ENCODE measurements at places on chromosomes 6 and 20.

DNA sequence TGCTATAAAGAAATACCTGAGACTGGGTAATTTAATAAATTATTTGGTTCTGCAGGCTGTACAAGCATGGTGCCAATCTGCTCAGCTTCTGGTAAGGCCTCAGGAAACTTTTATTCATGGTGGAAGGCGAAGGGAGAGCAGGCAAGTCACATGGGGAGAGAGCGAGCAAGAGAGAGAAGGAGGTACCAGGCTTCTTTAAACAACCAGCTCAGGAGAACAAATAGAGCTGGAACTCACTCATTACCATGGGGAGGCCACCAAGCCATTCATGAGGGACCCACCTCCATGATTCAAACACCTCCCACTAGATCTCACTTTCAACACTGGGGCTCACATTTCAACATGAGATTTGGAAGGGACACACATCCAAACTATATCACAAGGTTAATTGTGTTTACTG, 44.9 kb upstream of the CRISP1 start:
- DNase-seq = no peak

GRCh38 chr6:26327450-26328264, 37.3 kb upstream of the BTN3A2 start:
- peak; percentile 70 for DNase-seq

GRCh38 chr6:150271501-150272263, 97.1 kb upstream of the IYD start:
- no peak for DNase-seq

DNA sequence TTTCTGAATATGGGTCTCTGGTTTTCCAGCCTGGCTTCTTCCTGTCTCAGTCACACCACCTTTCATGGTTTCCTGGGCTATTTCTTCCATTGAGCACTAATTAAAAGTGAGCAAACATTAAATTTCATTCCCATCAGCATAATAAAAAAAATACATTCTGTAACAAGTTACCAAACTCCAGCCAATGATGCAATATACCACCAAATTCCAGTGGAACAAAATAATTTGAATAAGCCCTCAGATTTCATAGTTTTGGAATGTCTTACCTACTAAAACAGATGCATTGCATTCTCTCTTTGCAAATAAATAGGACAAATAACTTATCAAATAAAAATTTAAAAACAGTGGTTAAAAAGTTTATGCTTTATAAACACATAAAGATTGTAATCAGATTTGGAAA, 97.8 kb upstream of the PRDM1 start:
- DNase-seq = no peak

DNA sequence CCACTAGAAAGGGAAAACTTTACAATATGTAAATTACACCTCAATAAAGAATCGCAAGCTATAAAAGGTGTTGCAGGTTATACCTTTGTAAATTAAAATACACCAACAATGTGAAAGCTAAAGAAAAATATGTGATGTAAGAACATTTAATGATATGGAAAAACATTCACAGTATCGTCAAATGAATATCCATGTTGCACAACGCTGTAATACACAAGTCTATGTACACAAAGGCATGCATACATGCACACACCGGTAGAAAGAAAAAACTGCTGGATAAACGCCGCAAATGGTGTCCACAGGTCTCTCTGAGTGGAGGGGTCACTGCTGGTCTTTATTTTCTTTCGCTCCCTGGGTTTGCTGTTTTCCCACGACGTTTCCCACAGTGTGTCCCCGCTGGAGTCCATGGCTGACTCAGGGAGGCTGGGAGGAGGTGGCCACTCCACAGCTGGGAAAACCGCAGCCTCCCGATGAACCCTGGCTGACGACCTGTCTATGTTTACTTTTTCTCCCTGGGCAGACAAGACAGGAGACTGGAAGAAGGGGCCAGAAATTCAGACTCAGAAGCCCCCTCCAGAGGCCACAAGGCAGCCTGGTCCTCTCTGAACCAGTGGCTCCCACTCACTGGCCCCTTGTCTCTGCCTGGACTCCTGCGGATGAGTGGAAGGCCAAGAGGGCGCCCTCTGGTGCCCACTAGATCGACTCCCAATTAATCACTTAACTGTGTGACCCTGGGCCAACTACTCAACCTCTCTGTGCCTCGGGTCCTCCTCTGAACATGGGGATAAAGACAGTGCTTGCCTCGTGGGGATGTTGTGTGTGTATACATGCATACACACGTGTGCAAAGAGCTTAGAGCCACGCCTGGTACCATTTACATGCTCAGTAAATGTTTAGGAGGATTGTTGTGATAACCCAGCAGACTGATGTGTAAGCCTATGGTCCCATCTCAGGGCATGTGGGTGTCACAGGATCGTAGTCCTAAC, 12.8 kb upstream of the BPI start:
- peak; percentile 97 for DNase-seq

DNA sequence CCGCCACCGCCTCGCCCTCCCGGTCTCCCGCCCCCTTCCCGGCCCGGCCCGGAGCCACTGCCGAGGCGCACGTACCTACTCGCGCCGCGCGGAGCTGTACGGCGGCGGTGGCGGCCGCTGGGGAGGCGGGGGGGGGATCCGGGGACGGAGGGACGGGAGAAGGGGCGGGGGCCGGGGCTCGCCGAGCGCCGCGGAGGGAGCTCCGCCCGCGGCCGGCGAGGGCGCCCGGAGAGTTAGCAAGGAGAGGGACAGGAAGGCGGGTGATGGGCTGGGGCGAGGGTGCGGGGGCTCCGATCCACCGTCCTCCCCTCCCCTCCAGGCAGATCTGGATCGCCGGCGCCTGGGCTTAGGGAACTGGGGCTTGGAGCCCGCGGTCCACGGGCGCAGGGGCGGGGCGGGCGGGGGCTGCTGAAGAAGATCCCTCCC, 548 bp upstream of the TMEM74B start:
- no peak for DNase-seq

GRCh38 chr20:33408716-33409654, 7.7 kb upstream of the CDK5RAP1 start:
- no peak for DNase-seq

DNA sequence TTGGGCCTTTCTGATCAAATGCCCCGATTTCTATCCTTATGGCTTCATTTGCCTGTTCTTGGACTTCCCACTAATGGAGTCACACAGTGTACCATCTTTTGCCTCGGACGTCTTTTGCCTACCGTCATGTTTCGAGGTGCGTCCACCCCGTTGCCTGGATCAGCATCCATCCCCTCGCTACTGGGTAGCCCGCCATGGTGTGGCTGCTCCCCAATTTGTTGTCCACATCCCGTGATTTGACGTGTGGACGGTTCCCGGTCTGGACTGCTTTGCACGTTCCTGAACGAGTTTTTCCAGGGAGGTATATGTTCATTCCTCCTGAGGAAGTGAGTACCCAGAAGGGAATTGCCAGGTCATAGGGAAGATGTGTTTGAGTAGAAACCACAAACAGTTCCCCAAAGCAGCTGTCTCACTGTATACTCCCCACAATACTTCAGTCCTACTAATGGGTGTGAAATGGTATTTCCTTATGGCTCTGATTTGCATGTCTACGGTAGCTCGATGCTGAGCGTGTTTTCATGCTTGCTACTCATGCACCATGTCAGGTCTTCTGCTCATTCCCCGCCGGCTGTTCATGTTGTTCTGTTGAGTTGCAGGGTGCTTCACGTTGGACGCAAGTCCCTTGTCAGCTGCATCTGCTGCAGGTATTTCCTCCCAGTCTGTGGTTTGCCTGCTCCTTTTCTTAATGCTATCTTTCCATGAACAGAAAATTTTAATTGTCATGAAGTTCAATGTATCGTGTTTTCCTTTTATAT, 86.8 kb upstream of the AFDN start:
- DNase-seq = no peak

DNA sequence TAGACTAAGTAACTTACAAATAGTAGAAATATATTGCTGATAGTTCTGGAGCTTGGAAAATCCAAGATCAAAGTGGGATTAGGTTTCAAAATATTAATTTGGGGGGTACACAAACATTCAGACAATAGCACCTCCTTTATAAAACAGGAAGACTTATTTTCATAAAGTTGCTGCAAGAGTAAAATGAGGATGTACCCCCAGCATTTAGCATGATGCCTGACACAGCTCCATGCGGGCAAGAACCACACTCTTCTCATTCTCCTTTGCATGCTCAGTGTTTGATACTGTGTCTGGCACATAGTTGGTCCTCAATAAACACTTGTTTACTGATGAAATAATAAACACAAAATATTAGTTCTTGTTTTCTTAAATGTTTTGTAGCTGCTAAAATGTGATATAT, 332.9 kb downstream of the TFAP2A start:
- DNase-seq = no peak

DNA sequence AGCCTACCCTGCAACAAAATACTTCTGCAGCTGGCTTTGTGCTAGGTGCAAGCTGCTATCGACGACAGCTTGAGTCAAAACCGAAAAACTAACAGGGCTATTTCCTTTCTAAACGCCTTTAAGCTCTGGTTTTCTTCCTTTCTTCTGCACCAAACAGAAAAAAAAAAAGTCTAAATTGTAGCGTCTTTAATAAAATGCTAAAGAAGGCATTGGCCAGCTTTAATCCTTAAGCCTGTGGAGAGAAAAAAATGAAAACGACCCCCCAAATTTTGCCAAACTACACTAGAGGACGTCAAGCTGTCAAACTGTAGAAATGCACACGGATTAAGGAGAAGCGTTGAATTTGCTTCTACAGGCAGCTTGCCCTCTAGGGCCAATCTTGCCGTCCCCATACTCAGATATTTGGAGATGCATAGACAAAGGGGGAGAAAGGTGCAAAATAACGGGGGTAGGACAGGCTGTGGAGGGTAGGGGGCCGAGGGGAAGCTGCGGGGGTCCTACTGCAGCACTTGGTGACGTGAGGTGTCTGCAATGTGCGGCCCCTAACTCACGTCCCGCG, 1.4 kb upstream of the NRN1 start:
- DNase-seq = no peak

DNA sequence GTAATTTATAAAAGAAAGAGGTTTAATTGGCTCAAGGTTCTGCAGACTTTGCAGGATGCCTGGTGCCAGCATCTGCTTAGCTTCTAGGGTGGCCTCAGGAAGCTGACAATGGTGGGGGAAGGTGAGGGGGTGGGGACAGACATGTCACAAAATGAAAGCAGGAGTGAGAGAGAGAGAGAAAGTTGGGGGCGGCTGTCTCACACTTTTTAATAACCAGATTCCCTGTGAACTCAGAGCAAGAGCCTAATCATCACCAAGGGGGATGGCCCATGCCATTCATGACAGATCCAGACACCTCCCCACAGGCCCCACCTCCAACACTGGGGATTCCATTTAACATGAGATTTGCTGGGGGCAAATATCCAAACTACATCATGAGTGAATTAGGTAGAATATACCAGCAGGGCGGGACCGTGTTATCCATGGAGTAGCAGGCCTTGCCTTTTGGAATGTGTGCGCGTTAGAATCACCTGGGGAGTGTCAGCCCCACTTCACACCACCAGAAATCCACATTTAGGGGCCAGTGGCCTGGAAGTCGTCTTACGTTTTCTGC, 258.8 kb downstream of the CDH4 start:
- DNase-seq = no peak

GRCh38 chr6:119543332-119543731, 193.8 kb upstream of the MAN1A1 start:
- no peak for DNase-seq

- peak; percentile 98 for DNase-seq
Measured at GRCh38 chr20:58550275-58551059, 35.3 kb upstream of the APCDD1L start.

GRCh38 chr20:51059862-51060261, 37.0 kb upstream of the KCNG1 start:
- DNase-seq = peak; percentile 46

- DNase-seq = no peak
Measured at GRCh38 chr6:96301023-96301422, 220.6 kb upstream of the UFL1 start.

DNA sequence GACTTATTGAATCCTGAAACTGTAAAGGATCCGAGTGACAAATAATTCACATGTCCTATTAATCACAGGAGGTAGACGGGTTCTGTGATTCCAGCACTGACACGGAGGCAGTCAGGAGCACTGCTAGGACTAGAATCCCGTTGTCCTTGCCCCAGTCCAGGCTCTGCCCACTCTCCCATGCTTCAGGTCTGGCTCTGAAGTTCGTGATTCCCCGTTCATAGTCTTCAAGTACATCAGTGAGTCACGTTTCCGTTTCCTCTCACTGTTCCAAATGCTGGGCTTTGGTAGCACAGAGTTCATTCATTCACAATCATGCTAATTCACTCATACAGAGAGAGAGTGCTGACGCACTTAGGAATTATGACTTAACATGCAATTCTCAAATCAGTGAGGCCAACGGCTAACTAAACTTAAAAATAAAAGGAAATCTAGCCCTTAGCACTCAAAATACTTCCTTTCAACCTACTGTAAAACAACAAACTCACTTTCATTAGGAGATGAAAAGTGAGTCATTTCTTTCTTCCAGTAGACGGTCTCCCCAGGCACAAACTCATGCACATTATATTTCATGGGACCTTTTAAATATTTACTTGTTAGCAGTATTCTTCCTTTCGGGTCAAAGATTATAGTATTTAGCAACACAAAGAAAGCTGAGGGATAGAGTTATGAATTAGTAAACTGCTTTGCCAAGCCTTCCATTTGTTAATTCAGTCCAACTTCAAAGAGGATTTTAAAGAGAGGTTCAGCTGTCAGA, 94.0 kb upstream of the NHSL1 start:
- DNase-seq = peak; percentile 99

GRCh38 chr20:13284830-13285229, 63.8 kb downstream of the ISM1 start:
- no peak for DNase-seq

DNA sequence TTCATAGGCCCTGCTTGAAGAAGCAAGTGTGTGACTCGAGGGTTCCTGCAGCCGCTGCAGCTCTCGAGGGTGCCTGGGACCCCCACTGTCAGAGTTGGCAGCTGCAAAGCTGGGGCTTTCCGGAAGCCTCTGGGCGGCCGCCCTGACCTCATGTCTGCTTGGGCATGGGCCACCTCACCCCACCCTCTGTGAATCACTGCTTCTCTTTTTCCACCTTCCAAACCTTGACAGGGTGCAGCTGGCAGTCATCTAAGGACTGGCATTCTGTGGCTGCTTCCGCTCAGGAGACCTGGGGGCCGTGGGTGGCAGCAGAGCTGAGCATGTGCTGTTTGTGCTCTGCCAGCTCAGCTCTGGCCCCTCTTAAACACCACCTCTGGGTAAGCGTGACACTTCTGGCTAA, 32.0 kb downstream of the ERMARD start:
- no peak for DNase-seq

DNA sequence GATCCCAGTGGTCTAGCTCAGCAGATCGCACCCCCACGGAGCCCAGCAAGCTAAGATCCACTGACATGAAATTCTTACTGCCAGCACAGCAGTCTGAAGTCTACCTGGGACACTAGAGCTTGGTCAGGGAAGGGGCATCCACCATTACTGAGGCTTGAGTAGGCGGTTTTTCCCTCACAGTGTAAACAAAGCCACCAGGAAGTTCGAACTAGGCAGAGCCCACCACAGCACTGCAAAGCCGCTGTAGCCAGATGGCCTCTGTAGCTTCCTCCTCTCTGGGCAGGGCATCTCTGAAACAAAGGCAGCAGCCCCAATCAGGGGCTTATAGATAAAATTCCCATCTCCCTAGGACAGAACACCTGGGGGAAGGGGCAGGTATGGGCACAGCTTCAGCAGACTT, 18.8 kb downstream of the FRK start:
- no peak for DNase-seq

- DNase-seq = peak; percentile 25
Measured at GRCh38 chr20:25750765-25751696, 54.4 kb upstream of the ZNF337 start.

- peak; percentile 66 for DNase-seq
Measured at GRCh38 chr20:8568075-8568474, 436.0 kb downstream of the PLCB1 start.

- no peak for DNase-seq
Measured at GRCh38 chr20:52859156-52859876, 112.8 kb upstream of the TSHZ2 start.

All from iris pigment epithelial cell (primary cell).